ENCODE measurements at places on chromosomes 7 and 10. TPM values are rescaled to one million over a fixed set of nuclear protein-coding genes. Genes with fewer than 3 reads are reported as not detected.

The PPP1R9A gene
- total RNA-seq = 39.5 TPM

The TMEM196 gene
- total RNA-seq = 0.31 TPM

The ASB15 gene
- not detected for total RNA-seq

The CFAP70 gene
- total RNA-seq = 6.3 TPM

All from ureter (tissue), 1 donor.